RCC 7860 (cell line): ENCODE measurements at places on chromosomes 1 and 21.

GRCh38 chr1:54331843-54332463 lies 74.2 kb downstream of the SSBP3 start:
- DNase-seq = no peak

DNA sequence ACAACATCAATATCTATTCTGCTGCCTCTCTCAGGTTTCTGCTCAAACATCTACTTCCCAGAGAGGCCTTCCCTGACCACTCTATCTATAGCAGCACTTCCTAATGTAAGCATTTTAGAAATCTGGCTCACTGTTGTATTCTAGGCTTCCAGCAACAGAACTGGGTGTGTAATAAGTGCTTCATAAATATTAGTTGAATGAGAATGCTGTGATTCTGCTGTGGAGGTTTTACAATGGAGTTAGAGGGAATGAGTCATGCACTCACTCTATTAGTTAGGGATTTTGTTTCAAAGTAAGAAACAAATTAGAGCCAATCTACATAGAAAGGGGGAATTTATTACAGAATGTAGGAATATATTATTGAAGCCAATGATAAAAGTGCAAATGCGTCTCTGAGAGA lies 38.6 kb upstream of the SLC35F3 start:
- DNase-seq = no peak

- DNase-seq = no peak
These were observed 11.5 kb upstream of the TAF1A start for GRCh38 chr1:222601257-222601656.

GRCh38 chr1:157595356-157595755 lies 2.5 kb downstream of the FCRL4 start:
- DNase-seq = no peak

DNA sequence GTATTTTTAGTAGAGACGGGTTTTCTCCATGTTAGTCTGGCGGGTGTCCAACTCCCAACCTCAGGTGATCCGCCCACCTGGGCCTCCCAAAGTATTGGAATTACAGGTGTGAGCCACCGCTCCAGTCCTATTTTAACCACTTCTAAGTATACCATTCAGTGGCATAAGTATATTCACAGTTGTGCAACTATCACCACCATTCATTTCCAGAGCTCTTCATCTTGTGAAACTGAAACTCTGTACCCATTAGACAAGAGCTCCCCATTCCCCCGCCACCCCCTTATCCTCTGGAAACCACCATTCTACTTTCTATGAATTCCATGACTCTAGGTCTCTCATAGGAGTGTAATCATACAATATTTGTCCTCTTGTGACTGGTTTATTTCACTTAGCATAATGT lies 40.2 kb upstream of the CAMTA1 start:
- no peak for DNase-seq

DNA sequence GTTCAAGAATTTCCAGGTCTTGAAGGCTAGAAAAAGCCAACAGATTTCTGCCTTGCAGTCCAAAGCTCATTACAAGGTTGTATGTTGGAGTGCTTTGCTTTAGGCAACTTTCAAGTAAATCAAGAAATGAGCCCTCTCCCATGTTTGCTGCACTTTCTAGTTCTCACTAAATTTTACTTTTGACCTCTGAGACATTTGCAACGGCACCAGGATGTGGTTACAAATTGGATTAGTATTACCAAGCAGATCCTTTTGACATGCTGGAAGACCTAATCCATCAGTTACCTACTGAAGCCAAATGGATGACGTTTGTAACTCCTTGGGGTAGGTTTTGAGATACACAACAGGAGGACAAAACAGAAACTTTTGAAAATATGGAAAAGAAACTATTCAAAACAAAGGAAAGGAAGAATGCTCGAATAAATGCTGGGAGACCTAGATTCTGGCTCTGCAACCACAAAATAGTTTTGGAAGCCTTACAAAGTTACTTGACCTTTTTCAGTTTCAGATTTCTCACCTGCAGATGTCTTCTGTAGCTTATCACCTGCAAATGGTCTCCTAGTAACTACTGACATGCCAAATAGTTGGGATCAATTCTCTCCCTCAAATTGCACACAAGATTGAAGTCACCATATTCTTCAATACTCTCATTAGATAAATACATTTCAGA lies 251.7 kb upstream of the ADGRL2 start:
- no peak for DNase-seq
